ENCODE measurements at places on chromosomes 6 and 20.

DNA sequence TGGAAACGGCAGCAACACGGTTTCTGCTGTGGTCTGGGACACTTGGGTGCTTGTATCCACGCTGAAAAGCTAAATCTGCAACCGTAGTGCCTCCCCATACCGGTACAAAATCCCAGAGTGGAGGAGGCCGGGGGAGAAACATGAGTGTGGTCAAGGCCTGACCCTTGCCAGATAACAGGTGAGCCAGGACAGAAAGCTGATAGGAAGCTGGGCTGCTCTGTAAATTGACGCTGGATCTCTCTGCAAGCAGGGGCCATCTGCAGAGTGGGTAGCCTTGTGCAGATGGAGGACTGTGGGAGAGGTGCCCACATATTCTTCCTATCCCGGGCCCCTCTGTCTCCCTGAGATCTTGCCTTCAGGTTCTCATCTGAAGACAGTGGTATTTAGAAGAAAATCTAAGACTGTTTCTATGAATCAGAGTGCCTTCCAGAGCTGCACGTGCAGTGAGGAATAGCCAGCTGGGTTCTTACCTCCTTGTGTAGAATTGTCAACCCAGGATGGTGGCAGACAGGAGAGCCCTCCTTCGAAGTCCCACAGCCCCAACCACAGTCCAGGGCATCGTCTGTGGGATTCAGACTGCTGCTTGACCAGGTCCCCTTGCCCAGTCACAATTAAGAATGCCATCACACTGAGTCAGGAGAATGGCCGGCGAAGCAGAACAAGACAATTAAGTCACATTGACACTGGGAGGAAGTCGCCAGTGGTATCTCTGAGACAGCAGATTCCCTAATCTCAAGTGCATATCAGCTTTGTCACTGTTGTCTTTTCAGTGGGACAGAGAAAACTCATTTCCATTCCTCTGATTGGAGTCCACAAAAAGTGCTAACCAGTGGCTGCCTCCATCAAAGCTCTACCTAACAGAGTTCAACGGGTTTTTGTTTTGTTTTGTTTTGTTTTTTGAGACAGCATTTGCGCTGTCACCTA lies 100.0 kb upstream of the RIPOR2 start:
- no peak for DNase-seq

DNA sequence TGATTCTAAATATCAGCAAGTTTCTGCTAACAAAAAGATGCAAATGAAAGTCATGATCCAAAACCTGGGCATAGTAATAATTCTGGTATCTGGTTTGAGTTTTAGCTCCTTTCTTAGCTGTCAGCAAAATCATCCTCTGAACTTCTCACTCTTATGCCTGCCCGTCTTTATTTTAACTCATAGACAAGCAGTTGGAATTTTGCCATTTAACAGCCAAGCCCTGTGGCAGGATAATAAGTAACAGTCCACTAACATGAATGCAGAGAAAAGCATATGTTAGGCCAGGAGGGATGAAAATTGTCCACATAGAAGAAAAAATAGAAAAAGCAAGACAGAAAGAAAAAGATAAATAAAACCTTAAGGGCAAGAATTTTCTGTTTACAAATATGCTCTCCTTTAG lies 170.0 kb upstream of the LAMA2 start:
- DNase-seq: no peak

GRCh38 chr6:34322732-34323131 lies 69.7 kb downstream of the NUDT3 start:
- DNase-seq: no peak

DNA sequence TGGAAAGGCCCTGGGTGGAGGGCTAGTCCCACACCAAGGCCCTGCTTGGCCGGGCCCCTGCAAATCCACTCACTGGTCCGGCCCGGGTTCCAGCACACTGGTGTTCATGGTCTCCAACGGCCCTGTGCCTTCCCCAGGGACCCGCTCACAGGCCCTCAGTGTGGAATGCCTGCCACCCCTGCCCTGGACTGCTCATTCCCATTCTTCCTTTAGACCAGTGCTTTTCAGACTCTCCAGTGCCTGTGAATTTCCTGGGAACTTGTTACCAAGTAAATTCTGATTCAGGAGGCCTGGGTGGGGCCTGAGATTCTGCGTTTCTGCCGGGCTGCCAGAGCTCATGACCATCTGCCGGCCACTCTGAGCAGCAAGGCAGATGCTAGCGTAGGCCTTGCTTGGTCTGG lies 5.7 kb upstream of the PXDC1 start:
- DNase-seq: no peak

GRCh38 chr6:11845664-11846577 lies 67.3 kb upstream of the ADTRP start:
- no peak for DNase-seq

DNA sequence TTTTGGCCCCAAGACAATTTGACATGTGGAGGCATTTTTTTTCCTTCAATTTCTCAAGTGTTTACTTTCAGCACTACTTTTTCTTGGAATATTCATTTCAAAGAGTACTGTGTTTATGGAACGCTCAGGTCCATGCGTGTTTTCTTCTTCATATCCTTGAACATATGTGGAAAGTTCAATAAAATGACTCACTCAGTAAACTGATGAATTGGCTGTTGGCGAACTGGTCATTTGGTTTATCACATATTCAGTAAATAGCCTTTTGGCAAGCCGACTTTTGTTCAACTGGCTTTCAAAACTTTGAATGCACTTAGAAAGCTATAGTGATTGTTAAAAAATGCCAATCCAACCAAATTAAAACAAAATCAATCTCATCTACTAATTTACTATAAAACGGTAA lies 964.6 kb upstream of the SLC35B3 start:
- DNase-seq: no peak

- no peak for DNase-seq
Measured at GRCh38 chr6:17945111-17945510, 42.3 kb downstream of the KIF13A start.

- no peak for DNase-seq
Measured at GRCh38 chr6:149328083-149328482, 10.6 kb downstream of the TAB2 start.

DNA sequence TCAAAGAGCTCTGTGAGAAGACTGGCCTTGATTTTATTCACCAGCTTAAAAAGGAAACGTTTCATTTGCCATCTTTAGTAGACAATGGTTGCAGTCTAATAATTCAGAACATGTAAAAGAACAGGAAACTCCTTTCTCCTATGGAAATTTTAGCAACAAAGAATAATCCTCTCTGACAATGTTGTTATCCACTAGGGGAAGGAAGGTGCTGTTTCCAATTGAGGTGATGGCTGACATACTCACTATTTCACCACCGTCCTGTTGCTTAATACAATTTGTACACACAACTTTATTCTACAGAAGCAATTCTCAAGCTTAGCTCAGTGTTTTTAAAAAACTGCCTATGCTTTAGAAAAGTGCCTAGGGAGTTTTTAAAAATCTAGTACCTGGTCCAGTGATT lies 192.7 kb downstream of the ARHGAP18 start:
- no peak for DNase-seq

GRCh38 chr6:7157752-7158616 lies 50.2 kb downstream of the RREB1 start:
- DNase-seq: no peak

DNA sequence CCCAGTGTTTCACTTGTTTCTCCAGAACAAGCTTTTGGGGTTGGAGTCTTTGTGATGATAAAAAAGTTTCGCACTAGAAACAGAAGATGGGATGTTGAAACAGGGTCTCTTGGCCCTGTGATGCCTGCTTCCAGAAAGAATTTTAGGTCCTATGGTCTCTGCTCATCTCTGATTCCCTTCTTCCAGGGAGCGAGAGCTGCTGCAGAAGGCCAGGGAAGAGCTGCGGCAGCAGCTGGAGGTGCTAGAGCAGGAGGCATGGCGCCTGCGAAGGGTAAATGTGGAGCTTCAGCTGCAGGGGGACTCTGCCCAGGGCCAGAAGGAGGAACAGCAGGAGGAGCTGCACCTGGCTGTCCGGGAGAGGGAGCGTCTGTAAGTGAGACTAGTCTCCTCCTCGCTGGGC lies 18.3 kb downstream of the CEP250 start:
- DNase-seq: no peak
